ENCODE measurements at places on chromosomes 11 and 22.

DNA sequence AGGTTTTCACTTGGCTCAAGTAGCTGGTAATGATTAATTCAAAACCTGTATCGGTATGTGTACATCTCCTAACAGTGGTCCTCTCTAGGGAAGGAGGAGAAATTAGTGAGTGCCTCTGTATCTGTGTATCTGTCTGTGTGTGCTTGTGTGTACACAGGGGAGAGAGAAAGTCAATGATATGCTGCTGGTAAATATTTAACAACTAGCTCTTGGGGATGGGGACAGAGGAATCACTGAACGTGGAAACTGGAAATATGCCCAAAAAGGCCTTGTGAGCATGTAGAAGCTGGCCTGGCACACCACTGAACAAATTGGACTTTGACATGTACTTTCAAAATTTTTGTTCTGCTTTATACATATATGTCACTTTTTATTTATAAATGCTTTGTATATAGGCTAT lies 214.0 kb upstream of the SYN3 start:
- no peaks in the 10 kb centered on the region for H3K4me1 ChIP-seq
- H3K27me3 ChIP-seq: no peaks in the 10 kb centered on the region
- no peak for DNase-seq

DNA sequence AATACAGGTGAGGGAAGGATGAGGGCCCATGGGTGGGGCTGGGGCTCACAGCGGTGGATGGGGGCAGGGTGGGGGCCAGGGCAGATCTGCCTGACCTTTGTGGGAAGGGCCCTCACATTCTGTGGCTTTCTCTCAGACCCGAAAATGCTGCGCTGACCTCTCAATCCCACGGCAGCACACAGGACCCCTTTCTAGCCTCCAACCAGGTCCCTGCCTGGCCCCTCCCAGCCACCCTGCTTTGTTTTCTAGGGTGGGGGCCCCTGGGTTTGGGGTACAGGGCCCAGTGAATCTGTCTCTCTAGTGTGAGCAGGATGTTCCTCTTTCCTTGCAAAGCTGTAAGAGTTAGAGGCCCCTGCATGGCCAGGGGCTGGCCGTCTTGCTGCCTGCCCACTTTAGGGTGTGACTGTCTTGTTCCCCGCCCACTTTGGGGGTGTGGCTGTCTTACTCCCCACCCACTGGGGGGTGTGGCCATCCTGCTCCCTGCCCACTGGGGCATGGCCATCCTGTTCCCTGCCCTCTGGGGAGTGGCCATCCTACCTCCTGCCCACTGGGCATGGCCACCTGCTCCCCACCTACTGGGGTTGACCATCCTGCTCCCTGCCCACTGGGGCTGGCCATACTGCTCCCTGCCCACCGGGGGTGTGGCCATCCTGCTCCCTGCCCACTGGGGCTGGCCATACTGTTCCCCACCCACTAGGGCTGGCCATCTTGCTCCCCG lies 11.5 kb downstream of the PARVG start:
- peaks cover 30% of the 10 kb centered on the region for H3K36me3 ChIP-seq
- no peak overlapping the region for H3K27ac ChIP-seq
- DNase-seq: peak; percentile 87
- peaks cover 30% of the 10 kb centered on the region for H3K4me1 ChIP-seq
- no peaks in the 10 kb centered on the region for H3K27me3 ChIP-seq
- H3K4me3 ChIP-seq: no peak overlapping the region

DNA sequence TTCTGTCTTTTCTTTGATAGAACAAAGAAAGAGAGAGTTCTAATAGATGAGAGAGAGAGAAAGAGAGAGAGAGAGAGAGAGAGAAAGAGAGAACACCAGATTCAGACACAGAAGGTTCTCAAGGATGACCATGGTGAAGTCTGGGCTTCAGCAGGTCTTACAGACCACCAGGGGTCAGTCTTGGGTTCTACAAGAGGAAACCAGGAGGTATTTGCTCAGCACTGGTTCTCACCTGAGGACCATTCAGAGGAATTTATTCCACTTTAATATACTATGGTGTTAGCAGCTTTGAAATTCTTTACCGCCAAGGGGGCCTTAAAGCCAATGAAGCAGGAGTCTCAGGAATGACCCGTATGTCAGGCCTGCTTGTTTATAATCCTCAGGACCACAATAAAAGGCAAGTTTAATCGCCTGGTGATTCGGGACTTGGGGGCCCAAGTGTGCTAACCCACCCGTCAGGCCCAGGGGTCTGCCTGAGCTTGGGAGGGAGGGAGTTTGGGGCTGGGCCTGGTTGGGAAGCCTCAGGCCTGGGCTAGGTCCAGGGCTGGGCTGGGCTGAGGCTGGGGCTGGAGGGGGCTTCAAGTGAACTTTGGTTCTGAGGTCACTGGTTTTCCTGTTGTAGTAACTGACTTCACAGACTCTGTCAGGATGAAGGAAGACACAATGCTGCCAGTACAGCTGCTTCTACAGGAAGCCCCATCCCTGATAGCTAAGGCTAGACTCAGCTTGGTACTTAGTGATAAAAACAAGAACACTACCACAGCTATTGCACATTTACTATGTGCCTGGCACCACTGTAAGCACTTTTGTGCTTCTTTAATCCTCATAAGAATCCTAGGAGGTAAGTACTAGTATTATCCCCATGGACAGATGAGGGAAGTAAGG lies 179.2 kb upstream of the ZBED5 start:
- H3K4me3 ChIP-seq: no peak overlapping the region
- DNase-seq: peak; percentile 78
- H3K27ac ChIP-seq: no peak overlapping the region
- H3K36me3 ChIP-seq: no peaks in the 10 kb centered on the region
- H3K27me3 ChIP-seq: peaks cover 8% of the 10 kb centered on the region
- H3K4me1 ChIP-seq: no peaks in the 10 kb centered on the region

- no peak for DNase-seq
- H3K27ac ChIP-seq: no peak overlapping the region
- H3K36me3 ChIP-seq: no peaks in the 10 kb centered on the region
- no peaks in the 10 kb centered on the region for H3K4me1 ChIP-seq
Observed at GRCh38 chr11:15507592-15507991, 392.9 kb downstream of the INSC start.

DNA sequence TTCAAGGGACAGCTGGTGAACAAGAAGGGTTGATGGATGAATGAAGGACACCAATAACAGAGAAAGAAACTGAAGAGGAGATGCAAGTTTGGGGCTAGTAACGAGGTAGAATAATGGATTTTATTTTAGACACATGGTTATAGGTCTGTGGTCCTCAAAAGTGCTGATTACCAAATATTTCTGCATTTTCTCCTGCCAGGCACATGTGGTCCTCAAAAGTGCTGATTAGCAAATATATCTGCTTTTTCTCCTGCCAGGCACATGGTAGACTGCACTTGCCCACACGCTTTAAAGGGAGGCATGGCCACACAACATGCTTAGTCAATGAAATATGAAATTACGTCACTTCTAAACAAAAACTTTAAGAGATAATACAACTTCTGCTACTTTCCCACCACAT lies 373.1 kb upstream of the SYN3 start:
- H3K36me3 ChIP-seq: no peaks in the 10 kb centered on the region
- H3K27ac ChIP-seq: no peak overlapping the region
- no peaks in the 10 kb centered on the region for H3K27me3 ChIP-seq
- no peak for DNase-seq
- H3K4me3 ChIP-seq: no peak overlapping the region

DNA sequence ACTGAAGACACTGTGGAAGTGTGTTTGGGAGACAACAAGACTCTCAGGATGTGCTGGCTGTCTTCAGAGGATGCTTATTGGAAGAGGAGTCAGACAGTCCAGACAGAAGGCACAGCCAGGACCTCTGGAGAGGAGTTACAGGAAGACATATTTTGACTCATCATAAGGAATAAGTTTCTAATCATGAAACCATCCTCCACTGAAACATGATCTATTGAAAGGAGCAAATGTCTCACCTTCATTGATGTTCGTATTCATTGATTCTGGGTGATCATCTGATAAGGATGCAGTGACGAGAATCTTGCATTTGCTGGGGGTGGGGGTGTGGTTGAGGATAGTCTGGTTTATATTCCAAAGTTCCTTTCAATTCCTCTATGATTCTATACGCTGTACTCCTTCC lies 2.5 kb upstream of the CXCR5 start:
- no peaks in the 10 kb centered on the region for H3K27me3 ChIP-seq
- peak overlapping the region; percentile 70 for H3K27ac ChIP-seq
- DNase-seq: no peak
- no peaks in the 10 kb centered on the region for H3K36me3 ChIP-seq

DNA sequence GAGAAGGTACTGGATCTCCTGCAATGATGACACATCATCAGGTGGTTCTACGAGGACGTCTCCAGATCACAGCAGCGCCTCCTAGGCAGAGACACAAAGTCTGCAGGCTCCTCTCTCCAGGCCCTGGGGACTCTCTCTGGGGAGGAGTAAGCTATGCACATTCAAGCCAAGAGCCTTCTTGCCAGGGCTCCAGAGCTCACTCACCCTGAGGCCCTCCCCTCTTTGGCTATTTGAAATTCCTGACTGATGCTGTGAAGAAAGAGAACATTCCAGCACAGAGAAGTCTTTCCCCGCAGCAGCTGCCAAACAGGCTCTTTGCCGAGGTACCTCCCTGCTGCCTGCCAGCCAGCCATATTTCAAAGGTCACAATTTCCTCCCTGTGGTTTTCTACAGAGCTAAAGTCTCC lies 204.9 kb downstream of the CSNK2A3 start:
- H3K27me3 ChIP-seq: no peaks in the 10 kb centered on the region
- peaks cover 26% of the 10 kb centered on the region for H3K4me1 ChIP-seq

- no peak overlapping the region for H3K27ac ChIP-seq
- peaks cover 15% of the 10 kb centered on the region for H3K27me3 ChIP-seq
- H3K4me1 ChIP-seq: peaks cover 6% of the 10 kb centered on the region
- no peaks in the 10 kb centered on the region for H3K36me3 ChIP-seq
Observed at GRCh38 chr11:12769834-12770345, 95.7 kb downstream of the TEAD1 start.
